Stimulated activated CD4-positive, alpha-beta T cell treated with anti-CD3 and anti-CD28 coated beads, Interleukin-1b, Interleukin-23, amount 100 ng/mL, for 48 hours (primary cell): ENCODE measurements at places on chromosomes 5 and 9.

GRCh38 chr5:53429706-53430105, 50.7 kb upstream of the FST start:
- no peak for DNase-seq

DNA sequence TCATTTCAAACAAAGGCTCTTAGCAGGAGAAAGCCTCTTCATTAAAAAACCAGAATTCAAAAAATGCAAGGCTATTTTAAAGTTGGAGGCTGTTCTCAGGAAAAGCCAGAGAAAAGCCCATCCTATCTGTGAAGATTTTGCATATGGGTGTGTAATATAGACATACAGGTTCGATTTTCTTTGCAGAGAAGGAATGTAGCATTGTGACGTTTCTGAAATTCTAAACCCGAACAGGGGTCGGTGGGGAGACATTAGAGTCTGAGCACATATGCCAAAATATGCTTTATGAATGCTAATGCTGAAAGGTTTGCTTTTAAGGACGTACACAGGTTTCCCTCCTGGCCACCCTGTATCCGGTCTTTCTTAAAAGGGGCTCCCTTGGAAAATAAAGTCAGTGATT, 363.1 kb upstream of the PAPPA start:
- DNase-seq, result no peak

- no peak for DNase-seq
Observed at GRCh38 chr5:42579320-42579719, 156.1 kb downstream of the GHR start.

DNA sequence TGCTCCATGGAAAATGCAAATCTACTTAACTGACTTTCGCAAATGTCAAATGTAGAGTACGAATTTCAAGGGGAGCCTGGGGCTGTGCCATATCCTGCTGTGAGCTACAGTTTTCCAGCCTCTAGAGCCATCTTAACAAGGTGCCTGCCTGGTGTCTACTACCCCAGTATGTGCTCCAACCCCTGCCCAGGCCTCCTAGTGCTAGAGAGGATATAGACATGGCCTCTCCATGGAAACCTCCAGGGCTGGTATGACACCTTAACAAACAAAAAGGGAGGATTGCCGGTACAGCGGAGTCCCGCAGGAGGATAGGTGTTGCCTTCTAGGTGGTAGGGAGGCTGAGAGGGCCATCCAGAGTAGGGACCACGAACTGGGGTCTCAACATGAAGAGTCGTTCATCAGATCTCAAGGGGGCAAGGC, 13.6 kb upstream of the IL3 start:
- no peak for DNase-seq

- DNase-seq, result no peak
Observed at GRCh38 chr5:180054226-180054625, 17.3 kb downstream of the RNF130 start.

DNA sequence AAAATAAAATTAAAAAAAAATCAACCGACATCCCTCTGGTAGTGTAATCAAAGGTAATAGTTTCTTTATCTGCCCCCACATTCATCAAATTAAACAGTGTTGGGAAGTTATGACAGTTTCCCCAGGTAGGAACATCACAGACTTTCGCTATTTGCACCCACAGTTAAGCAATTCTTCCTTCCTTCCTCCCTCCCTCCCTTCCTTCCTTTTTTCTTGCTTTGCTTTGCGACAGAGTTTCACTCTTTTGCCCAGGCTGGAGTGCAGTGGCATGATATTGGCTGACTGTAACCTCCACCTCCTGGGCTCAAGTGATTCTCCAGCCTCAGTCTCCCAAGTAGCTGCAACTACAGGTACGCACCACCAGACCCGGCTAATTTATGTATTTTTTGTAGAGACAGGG, 10.8 kb upstream of the BICD2 start:
- DNase-seq, result no peak

DNA sequence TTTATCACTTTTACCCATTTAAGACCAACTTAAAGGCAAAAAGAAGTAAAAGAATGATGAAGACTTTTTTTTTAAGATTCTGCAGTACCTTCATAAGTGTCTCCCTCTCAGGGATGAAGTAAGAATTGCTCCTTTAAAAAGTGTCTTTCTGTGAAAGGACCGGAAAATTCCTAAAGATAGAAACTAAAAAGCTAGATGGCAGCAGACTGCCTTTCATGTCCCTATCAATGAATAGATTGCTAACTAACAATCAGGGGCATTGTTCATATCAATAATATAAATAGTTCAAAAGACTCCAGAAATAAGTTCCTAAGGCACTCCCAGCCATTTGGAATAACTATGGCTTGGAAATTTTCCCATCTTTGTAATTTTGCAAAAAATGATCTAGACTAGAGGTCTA, 558.0 kb downstream of the PDE4D start:
- DNase-seq, result no peak

GRCh38 chr5:2492476-2492875, 259.0 kb downstream of the IRX2 start:
- no peak for DNase-seq

GRCh38 chr9:90156318-90156717, 486.3 kb downstream of the DIRAS2 start:
- no peak for DNase-seq

DNA sequence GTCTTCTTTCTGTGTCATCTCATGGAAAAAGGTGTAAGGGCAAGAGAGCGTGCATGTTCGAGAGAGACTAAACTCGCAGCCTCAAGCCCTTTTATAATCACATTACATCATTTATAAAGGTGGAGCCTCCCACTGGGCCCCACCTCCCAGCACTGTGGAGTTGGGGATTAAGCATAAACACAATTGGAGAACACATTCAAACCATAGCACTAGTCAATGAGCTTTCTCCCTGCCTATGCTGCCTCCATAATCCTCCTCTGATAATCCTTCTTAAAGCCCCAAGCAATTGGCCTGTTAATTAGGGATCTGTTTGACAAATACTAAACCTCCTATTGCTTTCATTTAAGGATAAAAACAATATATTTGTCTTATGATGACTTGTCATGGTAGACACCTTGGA, 99.6 kb downstream of the NMUR2 start:
- no peak for DNase-seq
